T-helper 9 cell (primary cell): ENCODE measurements at places on chromosomes 13 and 19.

DNA sequence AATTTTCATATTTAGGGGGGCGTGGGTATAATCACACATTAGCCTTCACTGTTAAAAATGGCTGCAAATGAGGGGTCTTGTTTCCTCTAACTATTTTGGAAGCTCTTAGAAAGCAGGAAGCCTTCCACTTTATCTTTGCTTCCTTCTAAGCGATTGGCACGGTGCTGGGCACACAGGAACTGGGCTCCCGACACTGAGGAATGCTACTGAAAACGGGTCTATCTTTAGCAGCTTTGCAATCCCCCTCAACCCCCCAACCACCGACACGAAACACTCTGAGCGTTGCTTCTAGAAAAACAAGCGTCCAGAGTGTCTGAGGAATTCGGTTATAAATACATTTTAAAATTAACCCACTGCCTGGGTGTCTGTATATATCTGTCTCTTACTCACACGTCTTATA lies 143.6 kb downstream of the CACNA1A start:
- no peak for DNase-seq

- no peak for DNase-seq
Observed at GRCh38 chr19:53703361-53703760, 71.6 kb downstream of the DPRX start.

DNA sequence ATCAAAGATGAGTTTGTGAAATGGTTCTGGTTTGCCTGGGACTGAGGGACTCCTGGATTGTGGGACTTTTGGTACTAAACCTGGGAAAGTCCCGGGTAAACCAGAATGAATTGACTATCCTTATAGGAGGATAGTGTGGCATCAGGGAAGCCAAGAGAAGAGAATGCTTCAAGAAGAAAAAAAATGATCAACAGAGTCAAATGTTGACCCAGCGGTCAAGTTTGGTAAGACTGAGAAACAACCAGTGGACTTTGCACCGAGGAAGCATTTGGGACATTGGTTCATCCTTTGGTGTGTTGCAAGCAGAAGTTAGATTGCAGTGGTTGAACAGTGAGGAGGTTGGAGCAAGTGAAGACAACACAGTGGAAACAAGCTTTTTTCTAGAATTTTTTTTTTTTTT lies 33.5 kb downstream of the CLEC17A start:
- no peak for DNase-seq

- no peak for DNase-seq
Observed at GRCh38 chr13:48437371-48437770, 24.5 kb upstream of the LPAR6 start.

- no peak for DNase-seq
Observed at GRCh38 chr19:7004313-7004931, 16.8 kb downstream of the MBD3L2B start.

DNA sequence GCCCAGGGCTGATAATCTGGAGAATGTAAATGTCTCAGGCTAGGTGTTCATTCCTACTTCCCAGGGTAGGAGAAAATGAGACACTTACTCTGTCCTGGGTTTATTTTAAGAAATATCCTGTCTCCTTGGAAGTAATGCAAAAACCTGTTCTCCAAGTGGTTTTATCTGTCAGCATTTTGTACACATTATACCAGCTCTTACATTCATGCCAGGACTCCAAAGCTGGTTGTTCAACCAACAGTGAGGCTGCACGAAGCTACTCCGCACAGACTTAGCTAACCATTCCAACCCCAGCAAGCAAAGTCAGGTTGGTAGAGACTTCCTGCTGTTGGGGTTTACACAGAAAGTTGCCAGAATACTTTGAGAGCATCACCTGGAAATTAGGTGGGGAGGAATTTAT lies 55.6 kb downstream of the SLC7A1 start:
- DNase-seq, result no peak

DNA sequence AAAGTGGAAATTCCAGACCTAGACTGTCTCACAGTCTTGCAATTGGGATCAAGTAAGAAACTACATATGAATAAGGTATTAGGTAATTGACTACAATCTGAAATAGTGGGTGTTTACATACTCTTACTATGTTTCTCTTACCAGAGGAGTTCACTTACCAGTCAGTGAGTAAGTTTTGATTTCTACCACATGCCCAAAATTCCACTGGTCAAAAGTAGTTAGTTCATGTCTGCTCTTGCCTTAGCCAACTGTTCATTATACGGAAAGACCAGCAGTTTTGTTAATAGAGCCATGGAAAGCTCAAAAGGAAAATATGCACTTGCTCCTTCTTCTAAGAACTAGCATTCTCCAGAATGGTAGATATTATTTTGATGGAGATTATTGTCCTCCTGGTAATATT lies 490.8 kb downstream of the RFC3 start:
- DNase-seq, result no peak

GRCh38 chr19:3099347-3100145 lies 5.4 kb downstream of the GNA11 start:
- no peak for DNase-seq

GRCh38 chr19:47878906-47879305 lies 7.2 kb downstream of the SULT2A1 start:
- no peak for DNase-seq

DNA sequence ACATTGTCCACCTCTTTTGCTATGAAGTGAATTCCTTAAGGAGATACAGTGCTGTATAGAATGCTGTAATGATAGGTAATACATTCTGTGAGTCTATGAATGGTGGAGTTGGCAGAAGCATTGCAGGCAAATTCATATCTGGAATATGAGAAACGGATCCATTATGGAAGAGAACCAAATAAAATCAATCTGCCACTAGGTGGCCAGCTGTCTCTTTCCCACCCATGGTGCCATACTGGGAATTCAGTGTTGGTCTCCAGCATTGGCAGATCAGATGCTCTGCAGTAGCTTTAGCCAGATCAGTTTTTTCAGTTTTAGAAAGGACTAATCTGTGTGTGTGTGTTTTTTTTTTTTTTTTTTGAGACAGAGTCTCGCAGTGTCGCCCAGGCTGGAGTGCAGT lies 27.6 kb downstream of the DNAJC3 start:
- DNase-seq, result no peak

GRCh38 chr19:1457031-1457739 lies 7.3 kb downstream of the APC2 start:
- DNase-seq, result no peak

GRCh38 chr19:13748169-13748828 lies 16.0 kb upstream of the MRI1 start:
- DNase-seq, result no peak

- DNase-seq, result no peak
Observed at GRCh38 chr19:21751384-21751783, 16.0 kb downstream of the ZNF100 start.

- no peak for DNase-seq
Observed at GRCh38 chr13:106493533-106494220, 41.8 kb downstream of the EFNB2 start.

- no peak for DNase-seq
Observed at GRCh38 chr19:53389978-53390377, 5.0 kb upstream of the ZNF765 start.

DNA sequence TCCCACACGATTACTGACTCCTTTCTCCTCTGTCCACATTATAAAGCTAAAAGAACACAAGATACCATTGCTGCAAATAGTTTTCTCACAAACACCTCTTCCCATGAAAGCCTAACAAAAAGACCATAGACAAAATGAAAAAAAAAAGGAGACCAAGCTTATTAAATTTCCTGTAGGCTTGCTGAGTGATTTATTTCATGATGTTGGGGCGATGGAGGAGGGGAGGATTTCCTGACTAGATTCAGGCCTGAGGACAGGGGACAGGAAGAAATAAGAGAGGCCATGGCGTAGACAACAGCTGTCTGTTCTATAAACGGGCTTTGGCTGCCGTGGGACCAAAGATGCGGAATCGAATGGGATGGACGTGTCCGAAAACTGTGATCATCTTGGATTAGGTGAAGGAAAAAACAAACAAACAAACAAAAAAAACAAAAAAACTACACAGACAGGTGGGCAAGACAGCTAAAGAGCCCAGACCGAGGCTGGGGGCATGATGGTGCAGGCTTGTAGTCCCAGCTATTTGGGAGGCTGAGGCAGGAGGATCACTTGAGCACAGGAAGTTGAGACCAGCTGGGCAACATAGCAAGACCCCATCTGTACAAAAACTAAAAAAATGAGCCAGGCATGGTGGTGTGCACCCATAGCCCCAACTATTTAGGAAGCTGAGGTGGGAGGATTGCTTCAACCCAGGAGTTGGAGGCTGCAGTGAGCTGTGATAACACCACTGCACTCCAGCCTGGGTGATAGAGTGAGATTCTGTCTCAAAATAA lies 5.3 kb downstream of the TMPRSS9 start:
- DNase-seq, result no peak

DNA sequence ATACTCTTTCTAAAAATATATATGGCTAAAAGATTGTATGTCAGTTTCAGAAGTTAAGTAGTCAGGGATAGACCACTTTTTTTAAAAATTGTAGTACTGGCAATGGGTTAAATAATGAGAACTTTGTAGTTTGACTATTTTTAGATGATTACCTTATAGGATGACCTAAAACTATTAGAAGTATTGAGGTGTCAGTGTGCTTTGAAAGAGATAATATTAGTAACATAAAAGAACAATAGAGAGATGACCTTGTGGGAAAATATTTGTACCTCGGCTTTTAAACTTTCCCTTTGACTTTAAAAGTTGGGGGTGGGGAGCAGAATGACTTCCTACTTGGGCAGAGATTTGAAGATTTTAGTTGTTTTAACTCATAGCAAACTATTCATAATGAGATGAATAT lies 48.3 kb downstream of the SLAIN1 start:
- no peak for DNase-seq

GRCh38 chr13:108961542-108962125 lies 332.2 kb downstream of the MYO16 start:
- DNase-seq, result no peak

DNA sequence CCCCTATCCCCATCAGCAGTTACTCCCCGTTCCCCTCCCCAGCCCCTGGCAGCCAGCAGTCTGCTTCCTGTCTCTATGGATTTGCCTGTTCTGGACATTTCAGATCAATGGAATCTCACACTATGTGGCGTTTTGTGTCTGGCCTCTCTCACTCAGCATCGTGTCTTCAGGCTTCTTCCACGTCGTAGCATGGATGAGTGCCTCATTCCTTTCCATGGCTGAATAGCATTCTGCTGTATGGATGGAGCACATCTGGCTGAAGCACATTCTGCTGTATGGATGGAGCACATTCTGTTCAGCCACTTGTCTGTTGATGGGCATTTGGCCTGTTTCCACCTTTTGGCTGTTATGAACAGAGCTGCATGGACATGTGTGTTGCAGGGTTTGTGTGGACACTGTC lies 29.5 kb downstream of the CRTC1 start:
- no peak for DNase-seq

GRCh38 chr13:77810878-77811277 lies 107.8 kb downstream of the EDNRB start:
- no peak for DNase-seq

- DNase-seq, result no peak
Observed at GRCh38 chr19:46144756-46145155, 3.3 kb upstream of the IGFL2 start.

- no peak for DNase-seq
Observed at GRCh38 chr13:33441015-33441414, 155.5 kb upstream of the STARD13 start.

DNA sequence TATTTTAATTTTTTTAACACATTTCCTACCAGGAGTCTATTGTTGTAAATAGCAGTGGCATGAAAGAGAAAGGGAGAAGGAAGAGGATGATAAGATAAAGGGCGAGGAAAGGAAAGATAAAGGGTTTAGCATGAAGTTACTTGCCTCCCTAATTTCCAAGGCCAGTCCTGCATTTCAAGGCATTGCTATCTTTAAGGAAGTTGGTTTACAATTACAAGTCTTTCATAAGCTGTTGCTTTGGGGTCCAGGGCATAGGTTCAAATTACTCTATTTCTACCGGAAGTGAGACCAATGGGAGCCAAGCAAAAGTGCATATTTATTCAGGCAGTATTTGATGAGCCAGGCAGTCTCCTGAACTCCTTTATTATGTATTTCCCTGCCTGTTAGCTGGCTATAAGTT lies 27.7 kb upstream of the UBL3 start:
- no peak for DNase-seq

- peak; percentile 17 for DNase-seq
Observed at GRCh38 chr13:42110410-42111155, 62.1 kb downstream of the DGKH start.

DNA sequence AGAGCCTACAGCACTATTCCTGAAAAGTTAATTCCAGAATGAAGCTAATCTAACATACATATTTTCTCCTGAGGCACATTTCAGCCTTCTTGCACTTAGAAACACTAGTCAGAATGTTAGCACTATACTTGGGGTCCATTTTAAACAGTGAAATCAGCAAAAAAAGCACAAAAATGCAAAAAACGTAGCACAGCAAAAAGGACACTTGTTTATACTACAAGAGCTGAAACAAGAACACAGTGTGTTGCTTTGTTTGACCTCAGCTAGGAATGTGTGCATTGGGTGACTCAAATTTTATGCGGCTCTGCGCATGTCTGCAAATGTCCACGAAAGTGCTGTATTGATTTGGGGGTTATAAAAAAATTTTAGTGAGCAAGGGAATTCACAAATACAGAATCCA lies 226.2 kb downstream of the KCNRG start:
- DNase-seq, result no peak

DNA sequence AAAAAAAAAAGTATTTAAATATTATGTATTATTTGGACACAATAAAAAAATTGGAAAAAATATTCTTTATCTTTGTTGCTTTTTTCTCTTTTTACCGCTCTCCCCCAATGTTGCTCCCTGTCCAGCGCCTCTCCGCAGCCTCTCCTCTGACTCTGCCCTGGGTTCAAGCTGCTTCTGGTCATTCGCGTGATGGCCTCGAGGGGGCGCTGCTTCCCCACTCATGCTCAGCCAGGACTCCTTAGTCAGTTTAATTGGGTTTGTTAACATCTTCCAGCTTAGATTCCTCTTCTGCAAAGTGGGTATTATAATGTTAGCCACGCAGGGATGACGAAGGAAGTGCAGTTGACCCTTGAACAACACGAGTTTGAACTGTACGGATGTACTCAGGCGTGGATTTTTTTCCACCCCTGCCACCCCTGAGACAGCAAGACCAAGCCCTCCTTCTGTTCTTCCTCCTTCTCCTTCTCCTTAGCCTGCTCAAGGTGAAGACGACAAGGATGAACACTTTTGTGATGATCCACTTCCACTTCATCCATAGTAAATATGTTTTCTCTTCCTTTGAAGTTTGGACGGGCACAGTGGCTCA lies 4.9 kb upstream of the NWD1 start:
- peak; percentile 16 for DNase-seq

DNA sequence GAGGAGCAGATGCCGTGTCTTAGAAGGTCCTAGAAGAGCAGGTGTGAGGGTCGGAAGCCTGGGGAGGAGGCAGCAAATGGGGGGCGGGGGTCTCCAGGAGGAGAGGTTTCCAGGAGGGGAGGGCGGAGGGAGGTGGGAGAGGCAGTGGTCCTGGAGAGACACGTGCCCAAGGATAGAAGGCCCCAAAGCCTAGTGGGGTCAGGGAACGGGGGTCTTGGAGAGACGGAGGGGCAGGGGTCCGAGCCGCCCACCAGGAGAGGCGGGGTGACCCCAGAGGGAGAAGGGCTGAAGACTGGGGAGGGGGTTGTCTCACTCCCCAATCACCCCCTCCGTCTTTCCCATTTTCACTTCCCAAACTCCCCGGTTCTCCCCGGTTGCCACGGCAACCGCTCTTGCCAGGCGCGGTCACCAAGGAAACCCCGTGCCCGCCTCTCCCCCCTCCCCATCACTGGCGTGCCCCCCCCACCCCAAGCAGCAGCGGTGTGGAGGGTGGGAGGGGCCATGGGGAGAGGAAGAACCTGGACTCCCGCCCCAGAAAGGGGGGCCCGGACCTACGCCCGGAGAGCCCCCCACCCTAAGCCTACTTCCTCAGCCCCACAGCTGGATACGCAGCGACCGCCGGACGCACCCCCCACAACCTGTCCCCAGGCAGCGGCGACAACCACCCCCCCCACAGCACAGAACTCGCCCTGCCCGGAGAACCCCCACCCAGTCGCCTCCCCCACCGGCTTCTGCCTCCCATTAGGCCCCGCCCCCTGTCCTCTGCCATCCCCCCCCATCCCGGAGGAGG lies 988 bp downstream of the LRRC4B start:
- DNase-seq, result no peak
